ENCODE measurements at places on chromosomes 16 and 17.
A peak's percentile ranks its signal among the peaks of the same experiment; 100 is the strongest.

DNA sequence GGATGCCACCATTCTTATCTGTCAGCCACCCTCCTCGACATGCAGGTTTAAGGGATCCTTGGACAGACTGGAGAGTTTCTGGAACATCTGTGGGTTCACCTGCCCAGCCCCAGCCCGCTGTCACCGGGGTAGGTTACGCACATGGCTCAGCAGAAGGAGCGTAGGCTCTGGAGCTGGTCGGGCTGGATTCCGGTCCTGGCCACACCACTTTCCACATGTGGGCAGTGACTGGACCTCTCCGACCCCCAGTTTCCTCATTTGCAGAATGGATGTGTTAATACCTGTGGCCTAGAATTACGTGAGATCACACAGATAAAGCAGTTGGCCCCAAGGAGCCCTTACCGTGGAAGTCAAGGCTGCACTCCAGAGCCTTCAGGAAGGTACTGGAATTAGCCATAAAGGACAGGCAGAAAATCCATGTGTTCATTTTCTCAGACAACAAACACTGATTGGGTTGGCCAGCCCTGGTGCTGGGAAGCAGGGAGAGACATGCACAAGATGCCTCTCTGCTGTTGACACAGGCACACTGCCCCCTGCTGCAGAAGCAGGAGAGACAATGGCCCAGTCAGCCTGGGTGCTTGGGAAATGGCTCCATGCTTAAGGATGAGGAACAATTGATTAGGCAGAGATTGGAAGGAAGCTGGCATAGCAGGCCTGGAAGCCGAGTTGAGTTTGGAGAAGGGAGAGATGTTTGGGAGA, 58.8 kb downstream of the SF3B3 start:
- DNase-seq = no peak

DNA sequence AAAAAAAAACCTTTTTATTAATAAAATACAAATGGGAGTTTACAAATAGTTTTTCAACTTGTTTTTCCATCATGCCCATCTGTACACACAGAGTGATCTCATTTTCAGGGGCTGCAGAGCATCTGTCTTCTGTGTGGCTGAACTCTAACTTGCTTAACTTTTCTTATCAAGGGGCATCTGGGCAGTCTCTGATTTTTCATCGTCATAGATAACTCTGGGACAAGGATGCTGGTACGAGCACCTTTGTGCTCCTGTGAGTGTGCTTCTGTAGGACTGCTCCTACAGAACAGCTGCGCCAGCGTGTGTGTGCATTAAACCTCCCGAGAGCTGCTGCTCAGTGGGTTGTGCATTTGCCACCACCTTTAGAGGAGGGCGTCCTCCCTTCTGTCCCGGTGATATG, 34.6 kb upstream of the TAC4 start:
- no peak for DNase-seq

DNA sequence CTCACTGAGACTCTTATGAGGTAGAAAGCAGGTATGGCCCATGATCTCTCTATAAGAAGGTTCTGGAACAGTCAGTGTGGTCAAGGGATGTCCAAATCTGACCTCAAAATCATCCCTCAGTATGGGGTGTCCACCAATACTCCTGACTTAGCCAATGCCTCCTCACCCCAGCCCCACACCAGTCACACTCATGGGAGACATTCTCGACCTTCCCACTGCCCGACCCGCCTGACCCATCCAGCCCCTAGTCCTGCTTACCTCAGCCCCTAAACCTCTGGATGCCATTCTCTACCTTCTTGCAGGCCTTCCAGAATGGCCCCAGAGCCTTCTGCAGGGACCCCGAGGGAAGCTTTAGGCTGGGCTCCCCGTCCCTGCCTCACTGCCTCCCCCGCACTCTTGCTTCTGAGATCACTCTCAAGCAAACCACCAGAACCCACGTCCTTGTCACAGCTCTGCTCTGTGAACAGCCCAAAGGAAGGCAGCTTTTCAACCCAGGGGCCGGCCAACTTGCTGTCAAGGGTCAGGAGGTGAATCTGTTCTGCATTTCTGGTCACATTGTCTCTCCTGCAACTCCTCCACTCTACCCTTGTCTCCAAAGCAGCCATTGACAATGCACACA, 44.9 kb upstream of the RBFOX3 start:
- DNase-seq = no peak

- peak; percentile 17 for DNase-seq
Observed at GRCh38 chr17:28916302-28916934, 13.5 kb upstream of the DHRS13 start.

DNA sequence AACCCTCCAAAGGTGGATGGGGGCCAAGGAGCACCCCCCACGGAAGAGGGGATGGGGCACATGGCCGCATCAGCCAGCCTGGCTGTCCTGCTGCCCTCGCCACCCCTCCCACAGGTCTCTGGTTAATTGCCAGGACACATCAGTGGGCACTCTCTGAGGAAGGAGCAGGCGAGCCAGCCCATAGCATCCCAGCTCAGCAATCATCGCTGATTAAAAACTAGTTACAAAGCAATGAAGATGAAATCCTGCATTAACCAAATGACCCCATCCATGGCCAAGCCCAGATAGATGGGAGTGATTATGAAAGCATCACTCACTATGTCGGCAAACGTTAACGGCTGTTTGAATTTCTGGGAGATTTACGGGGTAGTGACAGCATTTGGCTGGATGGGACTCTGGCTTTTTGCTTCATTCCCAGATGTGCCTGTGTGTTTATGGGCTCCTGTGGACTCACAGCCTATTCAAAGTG, 45.3 kb downstream of the CCDC182 start:
- no peak for DNase-seq

Measured in stimulated activated CD4-positive, alpha-beta T cell treated with anti-CD3 and anti-CD28 coated beads, Interleukin-15, amount 100 ng/mL, for 1 hour (primary cell).